Activated CD4-positive, CD25-positive, alpha-beta regulatory T cell treated with anti-CD3 and anti-CD28 coated beads, Interleukin-2, amount 50 U/mL, for 16 hours (primary cell): ENCODE measurements at places on chromosomes 2 and 18.
A peak's percentile ranks its signal among the peaks of the same experiment; 100 is the strongest.

DNA sequence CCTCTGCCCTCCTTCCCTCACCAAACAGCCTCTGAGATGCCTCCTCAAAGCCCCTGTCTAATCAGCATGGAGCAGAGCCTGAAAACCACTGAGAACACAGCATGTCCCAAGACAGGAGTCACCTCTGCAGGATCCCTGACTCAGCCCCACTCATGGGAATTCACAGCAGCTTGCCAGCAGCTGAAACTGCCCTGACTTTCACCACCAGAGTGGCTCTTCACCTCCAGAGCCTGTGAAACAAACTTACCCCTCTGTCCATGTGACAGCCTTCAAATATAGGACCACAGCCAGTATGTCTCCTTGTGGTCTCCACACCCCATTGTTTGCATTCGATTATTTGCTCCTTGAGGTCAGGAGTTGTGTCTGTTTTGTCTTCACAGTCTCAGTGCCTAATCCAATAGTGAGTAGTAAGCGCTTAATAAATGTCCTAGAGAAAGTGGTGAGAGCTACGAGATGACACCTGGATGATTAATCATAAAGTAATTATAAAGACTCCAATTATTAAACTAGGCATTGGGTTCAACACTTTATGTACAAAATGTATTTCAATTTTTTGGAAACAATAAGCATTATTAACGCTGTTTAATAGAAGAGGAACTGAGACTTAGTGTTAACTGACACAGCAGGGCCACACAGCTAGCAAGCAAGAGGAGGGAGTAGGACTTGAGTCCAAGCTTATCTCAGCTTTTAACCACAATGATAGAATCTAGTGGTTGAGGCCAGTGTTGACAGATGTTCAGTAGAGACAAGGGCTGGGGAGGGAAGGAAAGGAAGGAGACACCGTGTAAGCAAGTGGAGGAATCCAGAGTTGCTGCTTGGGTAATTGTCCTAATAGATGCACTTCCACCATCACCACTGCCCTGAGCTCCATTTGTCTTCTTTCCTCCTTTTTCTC, 358.7 kb upstream of the TNP1 start:
- no peak for DNase-seq

- DNase-seq: no peak
Observed at GRCh38 chr2:173663353-173663752, 301.8 kb downstream of the SP3 start.

- DNase-seq: no peak
Observed at GRCh38 chr2:46487667-46488335, 8.4 kb downstream of the TMEM247 start.

DNA sequence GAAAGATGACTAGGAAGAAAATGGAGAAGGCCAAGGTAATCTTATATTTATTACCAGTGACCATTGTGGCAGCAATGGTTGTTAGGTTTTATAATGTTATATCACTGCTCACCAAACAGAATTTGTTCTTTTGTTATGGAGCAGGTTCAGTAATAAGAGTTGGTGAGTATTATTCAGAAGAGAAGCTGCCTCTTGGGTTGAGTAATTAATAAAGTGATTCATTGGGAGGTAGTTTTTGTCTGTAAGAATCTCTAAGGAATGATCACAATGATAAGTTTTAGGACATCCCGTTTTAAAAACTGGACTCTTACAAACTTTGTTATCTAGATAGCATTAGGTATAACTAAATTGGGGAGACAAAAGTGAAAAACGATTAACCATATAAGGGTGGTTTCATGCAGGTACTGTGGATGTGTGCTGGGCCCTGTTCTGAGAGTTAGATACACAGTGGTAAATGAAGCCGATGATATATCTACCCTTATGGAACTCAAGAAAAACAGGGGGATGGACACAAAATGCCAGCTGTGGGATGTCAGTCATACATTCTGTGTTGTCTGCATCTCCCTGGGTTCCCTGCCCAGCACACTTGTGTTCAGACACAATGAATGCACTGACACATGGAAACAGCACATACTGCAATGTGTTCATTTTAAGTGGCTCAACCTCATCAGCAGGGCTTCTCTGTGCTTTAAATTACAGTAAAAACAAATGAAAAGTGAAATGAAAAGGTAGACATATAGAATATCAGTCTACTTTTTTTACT, 7.5 kb downstream of the MAP4K4 start:
- no peak for DNase-seq

- no peak for DNase-seq
Observed at GRCh38 chr18:67359873-67360838, 156.4 kb downstream of the DSEL start.

DNA sequence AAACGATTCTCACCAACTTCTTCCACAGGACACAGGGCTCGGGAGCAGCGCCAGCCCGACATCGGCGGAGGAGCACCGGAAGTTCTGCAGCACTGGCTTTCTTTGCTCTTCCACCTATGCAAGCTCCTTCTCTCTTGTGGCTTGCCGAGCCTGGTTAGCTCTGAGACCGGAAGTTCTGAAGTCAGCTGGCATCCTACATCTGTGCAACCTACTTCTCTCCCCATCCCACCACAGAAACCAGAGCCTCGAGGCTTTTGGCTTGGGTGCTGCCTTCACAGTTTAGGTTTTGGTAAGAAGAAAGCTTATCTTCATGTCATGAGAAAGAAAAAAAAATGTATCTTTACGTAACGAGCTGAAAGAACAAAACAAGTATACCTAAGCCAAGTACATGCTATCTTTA, 111.7 kb downstream of the ANKRD44 start:
- DNase-seq: peak; percentile 75

DNA sequence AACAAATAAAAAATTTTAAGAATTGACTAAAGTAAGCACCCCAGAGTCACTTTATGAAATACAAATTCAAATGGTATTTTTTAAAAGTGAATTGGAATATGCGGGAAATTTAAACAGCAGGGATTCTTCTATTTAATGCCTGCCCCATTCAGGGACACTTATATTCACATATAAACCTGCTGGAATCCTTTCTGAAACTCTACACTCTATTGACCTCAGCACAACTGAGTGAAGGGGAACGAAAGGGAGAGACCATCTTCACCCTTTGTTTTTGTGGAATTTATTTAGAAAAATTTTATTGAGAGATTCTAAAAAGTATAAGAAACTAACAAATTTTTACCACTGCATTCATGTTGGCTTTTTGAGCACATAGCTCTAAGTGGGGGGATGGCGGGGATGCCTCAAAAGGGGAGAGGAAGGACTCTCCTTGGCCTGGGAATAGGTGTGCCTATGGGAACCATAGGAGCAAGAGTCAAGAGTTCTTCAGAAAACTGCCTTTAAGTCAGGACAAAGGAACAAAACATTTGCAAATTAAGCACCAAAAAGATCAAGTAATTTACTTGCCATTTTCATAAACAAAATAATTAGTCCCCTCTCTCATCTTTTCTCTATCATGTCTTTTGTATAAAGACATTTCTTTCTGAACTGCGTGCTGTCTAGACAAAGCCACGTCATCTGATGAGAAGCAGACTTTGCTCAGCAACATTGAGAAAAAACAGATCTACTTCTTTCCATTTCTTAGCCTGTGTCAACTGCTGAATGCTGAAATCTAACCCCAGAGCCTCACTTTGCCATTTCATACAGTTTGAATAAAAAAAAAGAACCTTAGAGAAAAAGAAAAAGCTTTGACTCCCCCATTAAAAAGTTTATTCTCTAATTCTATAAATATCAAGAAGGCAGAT, 21.6 kb upstream of the FLACC1 start:
- no peak for DNase-seq

GRCh38 chr2:149903626-149904025, 316.1 kb upstream of the MMADHC start:
- DNase-seq: no peak

GRCh38 chr18:30730915-30731314, 311.6 kb downstream of the DSC3 start:
- DNase-seq: no peak

DNA sequence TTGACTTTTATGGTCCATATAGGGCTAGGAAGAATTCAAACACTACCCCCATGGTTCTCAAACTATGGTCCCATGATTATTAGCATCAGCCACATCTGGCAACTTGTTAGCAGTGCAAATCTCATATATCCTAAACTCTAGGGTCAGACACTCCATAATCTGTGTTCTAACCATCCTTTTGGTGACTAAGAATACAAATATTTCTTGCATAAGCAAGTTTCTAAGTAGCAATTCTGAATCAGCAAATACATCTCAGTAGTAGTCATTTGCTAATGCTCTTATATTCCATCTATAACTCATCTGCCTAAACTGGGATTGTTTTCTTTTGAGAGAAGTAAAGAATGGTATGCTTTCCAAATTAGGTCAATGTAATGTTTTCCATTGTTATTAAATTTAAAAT, 447.3 kb downstream of the TMX3 start:
- no peak for DNase-seq

GRCh38 chr2:239711911-239712570, 311.2 kb upstream of the HDAC4 start:
- no peak for DNase-seq

GRCh38 chr18:57084331-57085271, 62.3 kb upstream of the BOD1L2 start:
- DNase-seq: no peak
